ENCODE measurements at places on chromosomes 4 and X.
A peak's percentile ranks its signal among the peaks of the same experiment; 100 is the strongest.

DNA sequence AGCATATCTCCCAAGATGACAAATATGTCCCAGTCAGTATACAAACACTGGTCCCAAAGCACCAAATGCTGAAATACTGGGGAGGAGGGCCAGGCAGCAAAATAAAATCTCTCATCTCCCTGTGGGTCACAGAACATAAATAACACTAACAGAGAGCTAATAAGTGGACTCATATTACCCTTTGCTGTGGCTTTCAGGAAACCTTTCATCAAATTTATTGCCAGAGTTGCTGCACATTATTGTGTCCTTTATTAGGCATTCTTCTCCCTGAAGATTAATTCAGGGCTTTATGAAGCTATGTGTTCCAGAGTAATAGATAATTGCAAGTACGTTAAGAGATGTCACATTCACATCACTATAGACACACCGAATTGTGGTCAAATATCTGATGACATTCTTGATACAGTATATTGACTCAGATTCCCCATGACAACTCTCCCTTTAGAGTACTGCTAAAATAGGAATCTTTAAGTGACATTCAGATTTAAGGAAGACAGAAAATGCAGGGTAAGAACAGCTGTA, 124.1 kb upstream of the PRR32 start:
- no peak for DNase-seq

- DNase-seq: no peak
Measured at GRCh38 chr4:156924774-156925315, 46.8 kb downstream of the PDGFC start.

DNA sequence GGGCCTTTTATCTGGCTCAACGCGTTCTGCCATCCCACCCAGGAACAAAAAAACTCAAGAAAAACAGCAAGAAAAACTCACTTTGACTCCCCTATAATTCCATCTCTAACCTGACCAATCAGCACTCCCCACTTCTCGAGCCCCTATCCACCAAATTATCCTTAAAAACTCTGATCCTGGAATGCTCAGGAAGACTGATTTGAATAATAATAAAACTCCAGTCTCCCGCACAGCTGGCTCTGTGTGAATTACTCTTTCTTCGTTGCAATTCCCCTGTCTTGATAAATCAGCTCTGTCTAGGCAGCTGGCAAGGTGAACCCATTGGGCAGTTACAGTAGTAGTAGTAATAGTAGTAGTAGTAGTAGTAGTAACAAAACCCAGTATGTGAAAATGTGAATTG, 165.7 kb upstream of the CASK start:
- DNase-seq: no peak

DNA sequence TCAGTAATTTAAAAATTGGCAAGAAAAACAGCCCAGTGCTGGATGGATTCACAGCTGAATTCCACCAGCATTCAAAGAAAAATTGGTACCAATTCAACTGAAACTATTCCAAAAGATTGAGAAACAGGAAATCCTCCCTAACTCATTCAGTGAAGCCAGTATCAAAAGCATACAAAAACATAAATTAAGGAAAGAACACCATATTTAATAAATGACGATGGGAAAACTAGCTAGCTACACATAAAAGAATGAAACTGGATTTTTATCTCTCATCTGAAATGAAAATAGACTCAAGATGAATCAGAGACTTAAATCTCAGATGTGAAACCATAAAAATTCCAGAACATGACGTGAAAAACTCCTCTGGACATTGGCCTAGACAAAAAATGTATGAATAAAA, 516.8 kb upstream of the SPANXN1 start:
- DNase-seq: no peak

DNA sequence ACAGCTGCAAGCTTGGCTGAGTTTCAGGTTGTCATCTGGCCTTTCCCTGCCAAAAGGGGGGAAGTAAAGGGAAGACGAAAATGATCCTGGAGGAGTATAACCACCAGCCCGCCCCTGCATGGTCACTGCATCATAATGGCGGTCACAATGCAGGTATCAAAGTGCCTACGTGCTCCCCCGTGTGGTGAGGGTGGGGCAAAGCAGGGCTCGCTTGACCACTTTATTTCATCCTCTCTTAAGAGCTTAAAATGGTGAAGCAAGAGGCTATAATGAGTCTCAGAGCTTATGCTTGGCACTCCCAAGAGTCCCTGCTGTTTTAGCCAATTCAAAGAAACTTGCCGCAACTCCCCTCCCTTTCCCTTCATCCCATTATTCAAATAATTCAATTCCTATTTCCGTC, 105.6 kb downstream of the APOOL start:
- DNase-seq: no peak

- DNase-seq: no peak
Measured at GRCh38 chrX:149987613-149988012, 49.3 kb upstream of the EOLA2 start.

- DNase-seq: no peak
Measured at GRCh38 chrX:65707151-65707550, 39.7 kb downstream of the MSN start.

DNA sequence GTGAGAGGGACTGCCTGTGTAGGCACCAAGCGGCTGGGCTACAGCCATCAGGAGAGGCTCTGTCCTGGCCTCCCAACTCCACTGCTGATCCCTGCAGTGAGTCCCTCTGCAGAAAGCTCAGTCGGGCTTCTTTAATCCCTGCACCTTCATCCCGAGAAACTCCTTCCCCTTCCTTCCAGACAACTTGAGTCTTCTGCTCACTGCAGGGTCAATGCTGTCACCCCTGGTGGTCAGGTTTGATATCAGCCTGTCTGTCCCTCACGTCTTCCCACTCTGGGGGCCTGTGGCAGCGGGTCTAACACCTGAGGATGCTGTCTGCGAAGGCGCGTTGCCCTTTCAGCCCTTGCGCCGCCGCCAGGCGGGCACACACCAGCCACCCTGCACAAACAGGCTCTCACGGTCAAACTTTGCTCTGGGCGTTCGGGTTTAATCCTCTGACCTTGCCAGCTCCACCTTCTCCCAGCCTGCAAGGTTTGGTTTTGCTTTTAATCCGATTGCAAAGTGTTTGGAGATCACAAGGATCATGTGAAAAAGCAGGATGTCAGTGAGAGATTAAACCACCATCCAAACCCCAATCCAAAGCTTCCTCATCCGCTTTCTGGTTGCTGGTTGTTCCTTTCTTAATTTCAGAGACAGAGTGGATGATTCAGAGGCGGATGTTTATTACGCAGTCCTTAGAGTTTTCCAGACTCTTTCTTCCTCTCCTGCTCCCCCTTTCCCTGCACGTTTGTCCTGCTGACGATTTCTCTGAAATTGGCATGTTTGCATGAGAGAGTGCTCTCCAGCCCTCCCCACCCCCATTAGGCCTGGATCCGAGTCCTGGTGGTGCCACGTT, 74.8 kb upstream of the SLC34A2 start:
- DNase-seq: no peak

- no peak for DNase-seq
Measured at GRCh38 chr4:25058796-25059195, 28.1 kb upstream of the LGI2 start.

GRCh38 chrX:20265726-20266681, 705 bp downstream of the RPS6KA3 start:
- peak; percentile 38 for DNase-seq

DNA sequence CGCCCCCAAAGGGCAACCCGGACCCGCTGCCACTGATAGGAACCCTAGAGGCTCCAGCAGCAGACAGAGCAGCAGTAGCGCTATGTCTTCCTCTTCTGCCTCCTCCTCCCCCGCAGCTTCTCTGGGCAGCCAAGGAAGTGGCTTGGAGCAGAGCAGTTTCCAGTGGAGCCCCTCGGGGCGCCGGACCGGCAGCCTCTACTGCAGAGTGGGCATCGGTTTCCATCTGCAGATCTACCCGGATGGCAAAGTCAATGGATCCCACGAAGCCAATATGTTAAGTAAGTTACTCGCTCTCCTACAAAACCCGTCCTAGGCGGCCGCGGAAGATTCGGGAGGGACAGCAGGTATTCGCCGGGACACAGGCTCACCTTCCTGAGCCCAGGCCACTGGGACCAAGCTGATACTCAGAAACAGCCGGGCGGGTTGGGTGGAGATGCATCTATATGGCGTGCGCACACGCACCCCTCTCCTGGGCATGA, 477 bp downstream of the FGF5 start:
- no peak for DNase-seq
